ENCODE measurements at places on chromosomes 4 and X.

- no peaks in the 10 kb centered on the region for H3K4me1 ChIP-seq
- no peak for DNase-seq
- no peak overlapping the region for H3K27ac ChIP-seq
- H3K36me3 ChIP-seq: peaks cover 25% of the 10 kb centered on the region
- H3K27me3 ChIP-seq: no peaks in the 10 kb centered on the region
Measured at GRCh38 chr4:88021824-88022223, 14.4 kb downstream of the PKD2 start.

- peaks cover 19% of the 10 kb centered on the region for H3K4me1 ChIP-seq
- H3K27ac ChIP-seq: no peak overlapping the region
- no peaks in the 10 kb centered on the region for H3K36me3 ChIP-seq
- peak overlapping the region; percentile 63 for H3K4me3 ChIP-seq
- H3K27me3 ChIP-seq: peaks cover 38% of the 10 kb centered on the region
- DNase-seq: peak; percentile 50
Measured at GRCh38 chr4:5709207-5709575, 832 bp upstream of the EVC2 start.

DNA sequence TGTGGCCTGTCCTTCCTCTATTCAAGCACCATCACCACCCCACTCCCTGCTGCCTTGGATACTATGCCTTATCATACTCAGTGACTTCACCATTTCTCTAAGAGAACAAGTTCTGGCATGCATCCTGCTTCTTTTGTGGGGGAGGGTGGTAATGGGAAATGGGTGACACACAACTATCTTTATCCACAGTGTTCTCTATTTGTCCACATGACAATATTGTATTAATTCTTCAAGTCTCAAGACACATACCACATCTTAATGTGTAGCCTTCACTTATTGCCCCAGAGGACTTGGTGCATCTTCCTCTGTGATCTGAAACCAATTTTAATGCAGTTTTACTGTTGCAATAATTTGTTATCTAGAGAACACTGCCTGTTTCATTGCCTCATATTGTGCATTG, 29.3 kb upstream of the UGT2B7 start:
- no peak overlapping the region for H3K27ac ChIP-seq
- H3K27me3 ChIP-seq: no peaks in the 10 kb centered on the region
- no peak overlapping the region for H3K4me3 ChIP-seq
- no peak for DNase-seq
- no peaks in the 10 kb centered on the region for H3K4me1 ChIP-seq

DNA sequence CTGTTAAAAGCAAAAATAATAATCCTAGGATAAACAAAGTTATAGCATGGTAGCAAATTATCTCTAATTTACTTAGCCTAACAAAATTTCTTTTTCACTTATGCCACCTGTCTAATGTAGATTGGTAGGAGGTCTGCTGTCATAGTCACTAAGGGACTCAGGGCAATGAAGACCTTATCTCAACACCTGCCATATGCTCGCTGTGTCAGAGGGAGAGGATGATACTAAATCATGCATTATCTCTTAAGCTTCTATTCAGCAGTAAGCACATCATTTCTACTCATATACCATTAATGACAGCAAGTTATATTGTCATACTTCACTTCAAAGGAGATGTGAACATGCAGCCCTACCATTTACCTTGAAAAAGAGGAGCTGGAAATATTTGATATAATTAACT, 44.1 kb downstream of the AFM start:
- no peak overlapping the region for H3K4me3 ChIP-seq
- H3K36me3 ChIP-seq: no peaks in the 10 kb centered on the region
- H3K27ac ChIP-seq: no peak overlapping the region
- no peaks in the 10 kb centered on the region for H3K27me3 ChIP-seq
- peaks cover 9% of the 10 kb centered on the region for H3K4me1 ChIP-seq
- DNase-seq: no peak

GRCh38 chr4:128225148-128225547, 62.5 kb downstream of the PGRMC2 start:
- H3K4me1 ChIP-seq: peaks cover 5% of the 10 kb centered on the region
- no peak overlapping the region for H3K27ac ChIP-seq
- H3K27me3 ChIP-seq: no peaks in the 10 kb centered on the region

GRCh38 chr4:181085557-181085956, 1157.6 kb upstream of the TENM3 start:
- no peaks in the 10 kb centered on the region for H3K27me3 ChIP-seq
- no peak overlapping the region for H3K4me3 ChIP-seq
- no peak for DNase-seq
- H3K36me3 ChIP-seq: no peaks in the 10 kb centered on the region

DNA sequence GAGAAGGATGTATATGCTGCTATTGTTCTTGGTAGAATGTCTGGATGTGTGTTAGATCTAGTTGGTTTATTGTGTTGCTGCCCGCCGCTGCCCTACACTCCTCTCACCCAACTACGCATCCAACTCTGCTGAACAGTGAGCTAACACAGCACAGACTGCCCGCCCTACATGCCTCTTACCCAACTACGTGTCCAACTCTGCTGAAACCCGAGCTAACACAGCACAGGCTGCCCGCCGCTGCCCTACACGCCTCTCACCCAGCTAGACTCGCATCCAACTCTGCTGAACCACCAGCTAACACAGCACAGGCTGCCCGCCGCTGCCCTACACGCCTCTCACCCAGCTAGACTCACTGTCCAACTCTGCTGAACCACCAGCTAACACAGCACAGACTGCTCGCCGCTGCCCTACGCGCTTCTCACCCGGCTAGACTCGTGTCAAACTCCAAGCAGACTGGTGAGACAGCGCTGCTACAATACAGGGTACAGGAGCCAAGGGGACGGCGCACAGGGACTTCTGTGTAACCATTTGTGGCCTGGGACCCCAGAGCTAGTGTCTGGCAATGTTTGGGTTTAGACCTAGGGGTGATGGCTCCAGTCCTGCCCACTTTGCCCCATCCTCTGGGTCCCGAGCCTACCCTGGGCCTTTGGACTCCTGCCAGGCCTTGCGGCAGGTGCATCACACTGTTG, 11.6 kb upstream of the CTBP1 start:
- peaks cover 4% of the 10 kb centered on the region for H3K27me3 ChIP-seq
- no peak overlapping the region for H3K27ac ChIP-seq
- H3K4me1 ChIP-seq: no peaks in the 10 kb centered on the region
- H3K4me3 ChIP-seq: no peak overlapping the region
- no peak for DNase-seq

DNA sequence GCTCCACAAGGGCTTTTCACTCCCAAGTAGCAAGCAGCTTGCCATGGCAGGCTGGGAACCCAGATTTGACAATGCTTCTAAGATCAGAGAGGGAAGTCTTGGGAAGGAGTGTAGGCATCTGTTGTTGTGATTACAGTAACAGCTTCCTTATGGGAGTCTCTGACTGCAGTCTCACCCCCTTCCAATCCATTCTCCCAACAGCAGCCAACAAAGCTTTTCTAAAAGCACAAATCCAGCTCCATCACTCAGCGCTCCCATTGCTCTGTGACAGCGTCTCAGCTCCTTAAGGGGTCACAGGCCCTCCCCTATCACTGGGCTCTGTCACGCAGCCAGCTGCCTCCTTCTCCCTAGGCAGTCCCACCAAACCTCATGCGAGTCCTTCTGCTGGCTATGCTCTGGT, 7.1 kb downstream of the IGFBP7 start:
- peaks cover 16% of the 10 kb centered on the region for H3K4me1 ChIP-seq
- H3K27ac ChIP-seq: no peak overlapping the region
- H3K36me3 ChIP-seq: no peaks in the 10 kb centered on the region
- DNase-seq: no peak

- H3K27me3 ChIP-seq: no peaks in the 10 kb centered on the region
- H3K27ac ChIP-seq: no peak overlapping the region
- DNase-seq: no peak
- no peaks in the 10 kb centered on the region for H3K4me1 ChIP-seq
Measured at GRCh38 chr4:90876296-90876695, 749.1 kb downstream of the CCSER1 start.

DNA sequence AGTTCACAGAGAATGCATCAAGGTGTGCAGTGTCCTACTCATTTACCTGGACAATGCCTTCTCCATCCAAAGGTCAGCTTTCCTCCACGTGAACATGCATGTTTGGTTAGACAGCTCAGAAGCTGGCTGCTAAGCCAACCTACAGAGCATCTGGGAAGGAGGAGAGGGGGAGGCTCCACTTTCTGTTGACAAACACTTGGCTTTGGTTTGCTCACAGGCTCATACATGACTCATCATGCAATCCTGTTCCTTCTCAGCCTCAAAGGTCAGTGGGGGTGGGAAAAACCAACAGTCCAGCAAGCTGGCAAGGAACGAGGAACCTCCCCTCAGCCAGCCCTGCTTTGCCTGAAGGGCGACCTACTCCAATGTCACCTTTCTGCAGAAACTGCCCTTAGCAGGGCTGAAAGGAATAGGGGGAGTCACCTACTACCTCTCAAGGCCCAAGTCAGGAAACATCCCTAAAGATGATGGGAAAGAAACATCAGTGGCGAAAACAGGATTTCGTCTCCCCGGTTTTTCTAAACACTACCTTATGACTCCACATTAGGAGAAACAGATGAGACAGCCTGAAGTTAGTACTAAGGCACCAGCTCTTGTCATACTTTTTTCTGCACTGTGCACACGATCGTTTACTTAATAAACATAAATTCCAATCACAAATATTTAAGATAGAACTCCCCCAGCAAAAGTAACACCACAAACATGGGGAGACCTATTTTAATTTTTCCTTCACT, 37.9 kb downstream of the RELL1 start:
- H3K27me3 ChIP-seq: no peaks in the 10 kb centered on the region
- H3K27ac ChIP-seq: no peak overlapping the region
- no peaks in the 10 kb centered on the region for H3K36me3 ChIP-seq

GRCh38 chrX:10722851-10723250, 102.5 kb upstream of the MID1 start:
- H3K27me3 ChIP-seq: no peaks in the 10 kb centered on the region
- no peaks in the 10 kb centered on the region for H3K36me3 ChIP-seq
- H3K27ac ChIP-seq: no peak overlapping the region

DNA sequence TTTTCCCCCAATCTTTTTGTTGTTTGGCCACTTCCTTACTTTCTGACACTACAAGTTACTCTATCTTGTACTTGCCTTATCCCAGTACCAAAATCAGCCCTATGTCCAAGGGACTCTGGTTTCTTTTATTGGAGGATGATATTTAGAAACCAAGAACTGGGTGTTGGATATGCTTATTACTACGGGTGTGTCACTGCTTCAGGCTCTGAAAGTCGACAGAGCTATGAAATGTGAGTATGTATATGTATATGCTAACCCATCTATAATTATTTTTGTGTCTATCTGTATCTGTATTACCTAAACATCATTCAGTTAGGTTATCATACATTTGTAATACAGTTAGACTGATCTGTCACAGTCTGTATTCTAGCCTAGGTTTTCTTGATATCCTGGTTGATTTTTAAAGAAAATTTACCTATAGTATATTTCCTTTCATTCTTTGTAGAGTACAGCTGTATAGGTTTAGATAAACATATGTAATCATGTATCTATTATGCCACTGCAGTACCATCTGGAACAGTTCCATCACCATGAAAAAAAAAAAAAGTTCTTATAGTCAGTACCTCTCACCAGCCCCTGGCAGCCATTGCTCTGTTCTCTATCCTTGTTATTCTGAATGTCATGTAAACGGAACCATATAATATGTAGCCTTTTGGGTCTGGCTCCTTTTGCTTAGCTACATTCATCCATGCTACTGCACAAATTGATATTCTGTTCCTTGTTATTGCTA, 18.1 kb downstream of the SEC24B start:
- H3K27ac ChIP-seq: no peak overlapping the region
- no peaks in the 10 kb centered on the region for H3K4me1 ChIP-seq
- H3K36me3 ChIP-seq: no peaks in the 10 kb centered on the region
- H3K27me3 ChIP-seq: no peaks in the 10 kb centered on the region
- DNase-seq: no peak
- H3K4me3 ChIP-seq: no peak overlapping the region

- peak; percentile 85 for DNase-seq
- no peaks in the 10 kb centered on the region for H3K27me3 ChIP-seq
- H3K27ac ChIP-seq: peak overlapping the region; percentile 78
Measured at GRCh38 chrX:107565931-107566603, 62.2 kb upstream of the PRPS1 start.

DNA sequence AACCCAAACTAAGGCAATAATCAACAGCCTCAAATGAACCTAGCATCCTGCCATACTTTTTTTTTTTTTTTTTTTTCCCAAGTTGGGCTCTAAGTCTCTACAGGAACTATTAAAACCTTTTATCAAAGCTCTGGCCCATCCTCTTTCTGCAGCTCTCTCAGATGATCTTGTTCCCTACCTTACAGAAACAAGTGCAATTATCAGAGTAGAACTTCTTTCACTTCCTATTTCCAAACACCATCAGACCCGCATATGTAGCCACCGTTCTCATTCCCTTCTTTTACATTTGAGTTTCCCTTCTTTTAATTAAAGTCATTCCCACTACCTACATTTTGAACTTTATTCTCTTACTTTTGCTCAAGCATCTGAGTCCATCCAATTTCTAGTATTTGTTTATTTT, 690.6 kb downstream of the DMD start:
- H3K27me3 ChIP-seq: no peaks in the 10 kb centered on the region
- H3K36me3 ChIP-seq: no peaks in the 10 kb centered on the region
- DNase-seq: no peak
- no peak overlapping the region for H3K27ac ChIP-seq

DNA sequence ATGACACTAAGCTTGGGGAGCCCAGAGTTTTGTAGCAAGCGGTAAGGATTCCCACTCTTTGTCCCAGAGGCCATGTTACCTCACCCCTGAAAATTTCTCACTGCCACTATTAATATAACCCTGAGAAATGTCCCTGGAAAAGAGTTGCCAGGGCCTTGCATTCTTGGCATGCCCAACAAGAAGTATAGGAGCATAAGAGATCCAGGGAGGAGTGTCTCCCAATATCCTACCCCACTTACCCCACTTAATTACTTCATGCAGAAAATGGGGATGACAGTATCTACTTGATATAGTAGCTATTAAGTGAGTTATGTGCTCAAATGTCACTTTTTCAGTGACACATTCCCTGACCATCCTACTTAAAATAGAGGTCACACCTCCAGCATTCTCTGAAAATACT, 120.5 kb upstream of the C1GALT1C1 start:
- H3K27me3 ChIP-seq: no peaks in the 10 kb centered on the region
- peaks cover 4% of the 10 kb centered on the region for H3K4me1 ChIP-seq
- no peaks in the 10 kb centered on the region for H3K36me3 ChIP-seq
- H3K27ac ChIP-seq: no peak overlapping the region

- H3K36me3 ChIP-seq: no peaks in the 10 kb centered on the region
- DNase-seq: no peak
- no peak overlapping the region for H3K27ac ChIP-seq
- no peak overlapping the region for H3K4me3 ChIP-seq
- no peaks in the 10 kb centered on the region for H3K4me1 ChIP-seq
Measured at GRCh38 chr4:135065366-135065765, 863.8 kb upstream of the PABPC4L start.

GRCh38 chr4:188287169-188287894, 148.1 kb downstream of the TRIML1 start:
- peaks cover 15% of the 10 kb centered on the region for H3K27me3 ChIP-seq
- no peak overlapping the region for H3K4me3 ChIP-seq
- H3K4me1 ChIP-seq: no peaks in the 10 kb centered on the region
- DNase-seq: no peak
- H3K36me3 ChIP-seq: no peaks in the 10 kb centered on the region
- H3K27ac ChIP-seq: no peak overlapping the region

Measured in neural progenitor cell (in vitro differentiated cells).